ENCODE measurements at places on chromosomes 2 and 18.

DNA sequence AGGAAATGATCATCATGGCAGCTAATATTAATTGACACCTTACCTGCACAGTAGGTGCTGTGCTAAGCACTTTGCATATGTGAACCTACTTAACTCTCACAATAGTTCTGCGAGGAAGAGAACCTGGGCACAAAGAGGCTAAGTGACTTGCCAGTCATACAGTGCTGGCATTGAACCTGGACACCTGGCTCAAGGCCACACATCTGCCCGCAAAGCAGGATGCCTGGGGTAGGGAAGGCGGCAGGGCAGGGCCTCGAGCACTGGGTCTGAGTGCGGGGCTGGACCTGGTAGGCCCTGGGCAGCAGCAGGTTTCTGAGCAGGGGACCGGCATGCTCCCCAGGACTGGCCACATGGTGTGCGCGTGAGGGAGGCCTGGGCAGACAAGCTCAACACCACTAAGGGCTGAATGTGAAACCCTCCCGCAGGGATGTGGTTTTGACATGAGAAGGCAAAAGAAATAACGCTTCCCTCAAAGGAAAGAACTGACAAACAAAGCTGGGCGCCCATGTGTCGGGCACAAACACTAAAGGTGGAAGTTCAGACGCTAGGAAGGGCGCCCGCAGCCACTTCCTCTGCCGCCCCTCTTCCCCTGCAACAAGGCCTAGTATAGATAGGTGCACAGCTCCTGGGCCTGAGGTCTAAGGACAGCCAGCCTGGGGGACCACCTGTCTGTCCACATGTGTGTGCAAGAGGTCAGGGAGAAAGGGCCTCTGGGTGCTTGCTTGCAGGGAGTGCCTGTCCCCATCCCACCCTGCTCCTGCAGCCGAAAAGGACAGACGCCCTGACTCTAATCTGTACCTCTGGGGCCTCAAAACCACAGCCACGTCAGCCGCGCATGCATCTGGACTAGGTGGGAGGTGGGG, 92.5 kb downstream of the ZFP36L2 start:
- peak; percentile 88 for DNase-seq

DNA sequence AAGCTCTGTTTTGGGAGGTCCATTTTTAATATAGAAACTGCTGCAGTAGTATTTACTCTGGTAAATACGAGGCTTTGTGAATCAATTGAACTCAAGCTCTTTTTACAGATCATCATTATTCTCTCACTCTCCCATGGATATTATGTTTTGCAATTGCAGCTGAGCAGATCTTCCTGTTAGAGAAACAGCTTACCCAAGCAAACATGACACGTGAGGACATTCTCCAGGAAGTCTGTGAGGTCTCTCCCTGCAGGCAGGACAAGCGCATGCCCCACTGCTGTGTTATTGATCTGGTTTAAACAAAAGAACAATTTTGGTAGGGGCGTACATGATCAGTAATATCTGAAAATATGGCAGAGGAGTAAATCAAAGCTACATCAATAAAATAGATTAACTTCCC, 72.1 kb downstream of the COL6A3 start:
- DNase-seq, result no peak

- DNase-seq, result peak; percentile 79
These were observed 140.3 kb downstream of the TRIB2 start for GRCh38 chr2:12856934-12857601.

DNA sequence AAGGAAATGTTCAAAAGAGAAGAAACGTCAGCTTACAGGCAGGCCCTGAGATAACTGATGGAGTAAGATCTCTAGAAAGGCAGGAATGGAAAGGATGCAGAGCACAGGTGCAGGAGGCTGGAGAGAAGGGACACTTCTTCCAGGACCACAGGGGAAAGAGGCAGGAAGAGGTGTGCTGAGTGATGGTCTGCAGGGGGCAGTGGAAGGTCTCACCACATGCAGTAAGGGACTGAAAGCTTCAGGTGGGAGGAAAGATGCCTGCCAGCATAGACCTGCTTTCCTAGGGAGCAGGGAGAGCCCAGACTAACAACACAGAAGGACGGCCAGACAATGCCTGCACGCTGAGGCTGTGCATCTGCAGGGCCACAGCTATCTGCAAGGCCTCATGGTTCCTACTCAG, 156.8 kb downstream of the L3MBTL4 start:
- DNase-seq, result no peak

GRCh38 chr18:8041526-8042111, 474.5 kb downstream of the PTPRM start:
- DNase-seq, result no peak

GRCh38 chr18:52237551-52237950, 102.4 kb upstream of the DCC start:
- no peak for DNase-seq

GRCh38 chr2:29579495-29580169, 341.8 kb downstream of the ALK start:
- no peak for DNase-seq

DNA sequence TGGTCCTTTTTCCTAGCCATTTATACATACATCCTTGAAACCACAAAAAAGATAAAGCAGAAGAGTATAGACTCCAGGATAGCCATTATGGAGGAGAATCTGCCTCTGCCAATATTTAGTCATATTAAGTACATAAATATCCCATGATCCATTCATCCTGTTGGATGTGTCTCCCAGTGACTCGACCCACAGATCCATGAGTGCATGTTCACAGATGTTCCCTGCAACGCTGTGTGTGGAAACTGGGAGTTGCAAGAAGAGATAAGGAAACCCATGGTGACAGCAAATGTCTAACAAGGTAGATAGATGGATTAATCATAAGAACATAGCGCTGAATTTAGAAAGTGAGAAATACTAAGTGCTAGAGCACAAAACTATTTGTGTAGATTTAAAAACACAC, 34.5 kb downstream of the STK39 start:
- no peak for DNase-seq

DNA sequence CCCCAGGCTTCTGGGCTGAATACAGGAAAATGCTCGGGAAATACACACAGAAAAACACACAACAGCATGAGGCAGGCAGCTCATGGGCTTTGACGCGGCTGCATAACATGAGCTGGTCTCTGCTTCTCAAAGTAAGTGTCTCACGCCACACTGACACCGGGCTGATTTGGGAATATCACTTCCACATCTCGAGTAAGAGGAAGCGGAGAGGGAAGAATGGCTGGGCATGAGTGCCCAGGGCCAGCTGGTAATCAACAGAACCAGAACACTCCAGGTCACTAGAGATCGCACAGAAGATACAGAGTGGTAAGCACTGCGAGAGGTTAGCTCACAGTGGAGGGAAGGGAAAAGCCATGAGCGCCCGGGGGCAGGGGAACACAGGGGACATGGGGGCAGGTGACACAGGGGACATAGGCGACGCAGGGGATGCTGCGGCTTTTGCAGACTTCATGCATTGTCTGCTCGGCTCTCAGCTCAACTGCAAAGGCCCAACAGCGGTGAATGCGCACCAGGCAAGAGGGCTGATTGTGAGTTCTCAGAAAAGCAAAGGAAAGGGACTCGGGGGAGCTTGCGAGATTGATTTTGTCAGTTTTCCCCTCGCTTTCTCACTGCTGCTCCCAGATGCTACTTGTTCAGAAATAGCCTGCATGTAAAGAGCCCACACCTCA, 141.4 kb downstream of the MBP start:
- no peak for DNase-seq

GRCh38 chr2:201661366-201661765, 18.1 kb upstream of the TMEM237 start:
- no peak for DNase-seq

DNA sequence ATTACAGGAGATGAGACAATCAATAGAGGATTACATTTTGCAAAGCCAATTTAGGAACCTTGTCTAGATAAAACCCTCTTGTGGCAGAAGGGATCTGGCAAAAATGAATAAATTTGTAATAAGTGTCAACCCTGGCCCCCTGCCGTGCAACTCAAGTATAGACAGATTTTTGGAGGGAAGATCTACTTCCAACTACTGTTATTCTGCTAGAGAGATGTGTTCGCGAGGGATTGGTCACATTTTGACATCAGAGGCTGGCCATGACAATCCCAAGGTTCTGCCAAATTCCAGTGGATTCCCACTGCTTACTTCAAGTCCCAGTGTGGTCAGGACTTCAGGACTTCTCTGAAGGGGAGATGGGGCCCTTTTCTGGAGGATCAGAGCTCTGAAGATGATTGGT, 192.6 kb downstream of the SH3RF3 start:
- no peak for DNase-seq

- no peak for DNase-seq
These were observed 132.4 kb upstream of the ST6GAL2 start for GRCh38 chr2:107018366-107018765.

Data from activated CD4-positive, alpha-beta T cell treated with anti-CD3 and anti-CD28 coated beads, Interleukin-10, Interleukin-2, amounts not matched to agents 100 ng/mL and 50 ng/mL, durations not matched to agents 16 hours and 8 hours (primary cell).